ENCODE measurements at places on chromosomes 7 and 10. TPM values are rescaled to one million over a fixed set of nuclear protein-coding genes. Genes with fewer than 3 reads are reported as not detected.

The DPYSL4 gene
- 0.52 TPM for total RNA-seq

DNA sequence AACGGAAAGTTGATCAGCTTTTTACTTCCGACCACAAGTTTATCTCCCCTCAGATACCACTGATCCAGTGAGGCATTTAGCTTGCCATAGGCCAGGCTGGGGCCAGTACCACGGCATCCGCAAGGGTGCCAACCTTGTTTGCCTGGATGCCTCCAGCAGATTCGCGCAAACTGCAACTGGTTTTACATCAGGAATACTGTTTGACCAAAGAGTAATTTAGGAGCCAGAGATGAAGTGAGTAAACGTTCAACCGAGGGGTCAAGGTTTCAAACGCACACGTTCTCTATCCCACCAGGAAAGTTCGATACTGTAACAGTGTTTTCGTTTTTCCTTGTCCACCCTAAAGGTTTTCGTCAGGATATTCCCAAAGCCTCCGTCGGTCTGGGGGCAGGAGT, 266 bp upstream of the MDFIC start:
- DNase-seq: peak; percentile 11

- DNase-seq: no peak
These were observed 102.4 kb upstream of the GJD4 start for GRCh38 chr10:35502692-35503091.

The ODAD2 gene
- total RNA-seq: not detected

DNA sequence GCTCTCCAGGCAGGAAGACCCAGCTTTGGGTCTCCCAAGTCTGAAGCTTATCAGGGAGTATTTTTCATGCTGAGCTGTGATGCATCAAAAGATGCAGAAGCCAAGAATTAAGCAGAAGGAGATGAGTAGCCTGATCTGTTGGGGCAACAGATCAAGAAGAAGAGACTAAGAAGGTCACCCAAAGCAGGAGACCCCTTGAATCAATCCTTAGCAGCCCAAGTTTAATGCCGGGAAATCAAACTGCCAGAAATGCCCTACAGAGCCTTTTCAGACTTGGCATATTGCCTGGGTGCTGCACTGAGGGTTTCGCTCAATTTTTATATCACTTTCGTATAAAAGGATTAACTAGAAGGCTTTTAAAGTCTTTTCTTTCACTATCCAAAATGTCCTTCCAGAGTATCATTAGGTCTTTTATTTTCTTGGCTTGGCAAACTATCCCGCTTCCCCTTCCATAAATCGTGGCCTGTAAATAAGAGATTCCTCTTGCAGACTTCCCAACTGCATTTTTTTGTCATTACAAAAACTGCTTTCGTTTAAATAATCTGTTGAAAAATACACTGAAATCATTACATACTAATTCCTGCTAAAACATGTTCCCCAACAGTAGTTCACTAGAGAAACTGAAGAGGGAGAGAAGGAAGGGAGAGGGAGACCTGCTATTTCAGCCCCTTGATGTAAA, 49.0 kb upstream of the STK17A start:
- DNase-seq: no peak

DNA sequence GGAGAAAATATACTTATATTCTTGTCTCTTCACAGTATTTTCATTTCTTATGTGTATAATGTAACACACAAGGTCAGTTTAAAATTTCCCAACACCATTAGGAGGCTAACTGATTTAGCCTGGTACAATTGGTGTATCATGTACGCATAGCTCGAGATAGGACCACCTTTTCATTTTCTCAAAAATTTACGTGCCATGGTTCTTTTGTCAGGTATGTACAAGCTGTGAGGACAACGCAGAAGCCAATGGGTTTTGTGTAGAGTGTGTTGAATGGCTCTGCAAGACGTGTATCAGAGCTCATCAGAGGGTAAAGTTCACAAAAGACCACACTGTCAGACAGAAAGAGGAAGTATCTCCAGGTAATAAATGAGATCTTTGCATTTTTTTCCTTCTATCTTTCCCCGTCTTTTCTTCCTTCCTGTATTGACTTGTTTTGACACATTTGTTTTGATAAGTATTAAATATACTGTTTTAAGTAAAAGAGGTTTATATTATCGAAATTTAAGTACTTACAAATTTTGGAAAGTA, 55.0 kb downstream of the TRIM24 start:
- no peak for DNase-seq

GRCh38 chr7:131781-132482, 60.4 kb upstream of the FAM20C start:
- no peak for DNase-seq

The SORBS1 gene
- total RNA-seq: 5.0 TPM

The TAS2R41 gene
- 0.99 TPM for total RNA-seq

DNA sequence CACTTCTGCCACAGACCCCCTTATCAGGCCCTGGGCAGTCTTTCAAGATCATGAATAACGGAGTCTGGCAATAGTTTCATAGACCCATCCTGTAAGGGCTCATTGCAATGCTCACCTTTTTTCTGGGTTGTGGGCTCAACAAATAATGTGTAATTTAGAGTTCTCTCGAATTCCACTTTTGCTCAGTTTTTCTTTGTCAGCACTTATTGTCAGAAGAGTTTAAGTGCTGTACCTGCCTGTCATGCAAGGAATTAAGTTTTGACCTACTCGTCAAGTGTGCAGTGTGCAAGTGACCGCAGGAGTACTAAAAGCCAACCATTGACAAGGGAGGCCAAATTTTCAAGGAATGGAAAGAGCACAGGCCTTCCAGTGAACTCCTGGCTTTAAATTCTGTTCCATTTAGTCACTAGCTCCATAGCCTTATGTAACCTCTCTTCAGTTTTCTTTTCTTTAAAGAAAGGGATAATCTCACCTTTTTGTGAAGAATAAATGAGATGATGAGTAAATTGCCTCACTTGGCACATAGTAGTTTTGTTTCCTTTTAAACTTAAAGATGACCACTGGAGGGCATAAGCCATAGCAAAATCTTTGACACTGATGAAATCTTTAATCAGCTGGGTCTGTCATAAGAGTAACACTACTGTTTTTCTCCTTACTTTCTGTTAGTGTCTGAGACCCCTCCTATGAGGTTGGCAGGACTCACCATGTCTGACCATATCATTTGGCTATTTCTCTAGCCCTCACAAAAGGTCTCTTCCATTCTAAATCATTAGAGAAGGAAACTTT, 313.3 kb downstream of the TYW1 start:
- no peak for DNase-seq

GRCh38 chr10:31437959-31438358, 118.9 kb downstream of the ZEB1 start:
- no peak for DNase-seq

The C10orf67 gene
- total RNA-seq: 0.26 TPM

The LDB1 gene
- 112 TPM for total RNA-seq

DNA sequence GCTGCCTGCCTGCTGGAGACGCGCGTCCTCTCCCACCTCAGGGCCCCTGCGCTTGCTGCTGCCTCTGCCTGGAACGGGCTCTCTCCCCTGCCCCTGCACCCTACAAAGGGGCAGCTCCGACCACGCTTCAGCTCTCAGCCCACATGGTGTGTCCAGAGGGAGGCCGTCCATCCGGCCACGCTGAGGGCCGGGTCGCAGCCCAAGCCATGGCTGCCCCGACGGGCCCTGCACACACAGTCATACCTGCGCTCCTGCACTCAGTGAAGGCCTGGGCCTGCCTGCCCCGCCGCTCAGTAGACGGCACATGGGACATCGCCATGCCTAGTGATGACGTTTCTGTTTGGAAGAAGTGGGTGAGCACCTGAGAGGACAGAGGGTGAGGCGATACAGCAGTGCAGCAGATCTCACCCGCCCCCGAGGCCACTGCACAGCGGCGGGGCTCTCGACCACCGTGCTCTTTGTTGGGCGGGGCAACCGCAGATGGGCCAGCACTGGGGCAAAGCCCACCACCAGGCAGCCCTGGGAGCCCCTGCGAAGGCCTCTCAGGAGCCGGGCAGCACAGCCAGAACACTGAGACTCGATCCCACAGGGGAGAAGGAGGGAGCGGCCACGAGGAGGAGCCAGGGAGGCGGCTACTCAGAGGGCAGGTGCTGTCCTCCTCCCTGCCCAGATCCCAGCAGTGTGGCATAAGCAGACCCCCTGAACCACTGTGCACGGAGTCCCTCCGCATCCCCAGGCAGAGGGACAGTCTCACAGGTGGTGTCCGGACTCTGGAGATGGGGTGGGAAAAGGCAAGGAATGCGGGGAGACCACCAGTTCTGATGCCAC, 129.5 kb downstream of the MAD1L1 start:
- no peak for DNase-seq

- DNase-seq: no peak
These were observed 922 bp downstream of the CXCL12 start for GRCh38 chr10:44383749-44384600.

The LEP gene
- not detected for total RNA-seq

- no peak for DNase-seq
These were observed 71.2 kb upstream of the RPA3 start for GRCh38 chr7:7789551-7789988.

GRCh38 chr7:2982401-2982800, 61.3 kb downstream of the CARD11 start:
- DNase-seq: no peak

DNA sequence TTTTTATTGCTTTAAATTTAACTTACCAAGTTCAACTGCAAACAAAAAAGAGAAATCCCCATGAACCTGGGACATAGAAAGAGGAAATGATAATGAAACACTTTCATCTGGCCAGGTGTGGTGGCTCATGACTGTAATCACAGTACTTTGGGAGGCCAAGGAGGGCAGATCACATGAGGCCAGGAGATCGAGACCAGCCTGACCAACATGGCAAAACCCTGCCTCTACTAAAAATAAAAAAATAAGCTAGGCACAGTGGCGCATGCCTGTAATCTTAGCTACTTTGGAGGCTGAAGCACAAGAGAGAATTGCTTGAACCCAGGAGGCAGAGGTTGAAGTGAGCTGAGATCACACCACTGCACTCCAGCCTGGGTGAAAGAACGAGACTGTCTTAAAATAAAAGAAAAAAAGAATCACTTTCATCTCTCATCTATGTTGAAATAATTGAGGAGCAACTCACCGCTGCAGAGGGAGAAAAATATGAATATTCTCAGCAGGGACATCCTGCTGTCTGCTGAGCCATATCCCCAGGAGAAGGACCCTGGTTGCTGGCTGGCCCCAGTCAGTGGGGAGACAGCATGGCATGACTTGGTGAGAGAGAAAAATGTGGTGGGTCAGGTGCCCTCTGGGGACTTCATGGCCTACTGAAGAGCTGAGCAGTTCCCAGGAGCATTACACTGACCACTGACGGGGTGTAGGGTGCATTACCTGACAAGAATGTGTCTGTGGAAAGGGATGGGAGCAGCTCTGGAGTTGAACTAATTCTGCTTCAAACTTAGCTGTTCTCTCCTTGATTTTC, 22.8 kb upstream of the TARP start:
- no peak for DNase-seq
